T-helper 17 cell (primary cell): ENCODE measurements at places on chromosomes 7 and 10. TPM values are rescaled to one million over a fixed set of nuclear protein-coding genes. Genes with fewer than 3 reads are reported as not detected.

The CRHR2 gene
- not detected for total RNA-seq

The DGKI gene
- 0.02 TPM for total RNA-seq

The SGCE gene
- not detected for total RNA-seq

The STEAP1 gene
- not detected for total RNA-seq

- no peak for DNase-seq
Measured at GRCh38 chr7:114508086-114508485, 93.5 kb downstream of the FOXP2 start.

- DNase-seq = no peak
Measured at GRCh38 chr10:52082307-52082706, 231.8 kb upstream of the DKK1 start.

- no peak for DNase-seq
Measured at GRCh38 chr10:132963430-132963960, 21.1 kb upstream of the CFAP46 start.

DNA sequence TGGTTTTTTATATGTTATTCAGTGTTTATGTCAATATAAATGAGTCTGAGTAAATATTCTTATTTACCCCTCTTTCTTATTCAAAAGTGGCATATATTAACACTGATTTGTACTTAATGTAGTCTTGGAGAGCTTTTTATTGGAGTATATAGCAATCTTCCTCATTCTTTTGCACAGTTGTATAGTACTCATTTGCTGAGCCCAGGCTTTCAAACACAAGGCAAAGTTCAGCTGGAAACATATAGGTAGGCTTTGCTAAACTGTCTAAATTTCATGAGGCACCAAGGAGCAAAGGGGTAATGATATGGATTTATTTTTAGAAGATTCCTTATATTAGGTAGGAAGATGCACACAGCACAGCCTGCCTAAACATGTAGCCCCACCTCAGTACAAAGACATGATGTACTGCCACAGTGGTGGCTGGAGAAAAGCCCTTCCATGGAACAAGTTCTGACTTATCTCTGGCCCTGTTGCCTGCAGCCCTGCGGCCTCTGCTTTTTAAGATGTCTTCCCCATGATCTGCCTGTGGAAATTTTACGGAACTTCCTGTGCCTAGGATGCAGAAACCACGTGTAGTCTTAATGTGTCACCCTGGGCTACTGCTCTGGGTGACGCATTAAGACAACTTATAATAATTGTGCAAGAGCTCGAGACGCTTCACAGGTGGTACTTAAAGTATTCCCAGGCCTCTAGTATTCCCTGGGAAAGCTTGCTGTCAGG is 9.6 kb upstream of the PDCD4 start:
- no peak for DNase-seq

DNA sequence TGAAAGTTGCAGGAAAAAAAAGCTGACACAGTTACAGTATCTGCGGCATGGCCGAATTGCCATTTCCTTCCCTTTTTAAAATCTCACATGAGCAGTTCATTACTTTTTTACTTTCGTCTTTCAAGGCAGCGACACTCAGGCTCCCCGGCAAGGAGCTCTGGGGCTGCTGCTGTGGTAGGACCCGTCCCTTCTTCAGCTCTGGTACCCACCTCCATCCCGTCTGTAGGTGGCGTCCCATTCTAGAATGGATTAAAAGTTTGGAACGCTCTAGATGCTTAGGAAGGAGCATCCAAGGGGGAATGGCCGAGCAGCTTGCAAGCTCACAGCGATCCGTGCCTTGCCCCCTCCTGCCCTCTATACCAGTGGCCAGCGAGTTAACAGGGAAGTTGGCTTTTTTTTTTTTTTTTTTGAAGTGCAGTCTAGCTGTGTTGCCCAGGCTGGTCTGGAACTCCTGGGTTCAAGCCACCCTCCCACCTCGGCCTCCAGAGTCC is 22.8 kb upstream of the TTYH3 start:
- no peak for DNase-seq

- no peak for DNase-seq
Measured at GRCh38 chr7:51587604-51588003, 271.0 kb upstream of the COBL start.
